Stimulated activated CD4-positive, alpha-beta T cell treated with anti-CD3 and anti-CD28 coated beads, Interleukin-15, amount 100 ng/mL, for 24 hours (primary cell): ENCODE measurements at places on chromosomes 2 and 18.

- no peak for DNase-seq
Measured at GRCh38 chr2:201151127-201151981, 31.6 kb upstream of the CASP10 start.

DNA sequence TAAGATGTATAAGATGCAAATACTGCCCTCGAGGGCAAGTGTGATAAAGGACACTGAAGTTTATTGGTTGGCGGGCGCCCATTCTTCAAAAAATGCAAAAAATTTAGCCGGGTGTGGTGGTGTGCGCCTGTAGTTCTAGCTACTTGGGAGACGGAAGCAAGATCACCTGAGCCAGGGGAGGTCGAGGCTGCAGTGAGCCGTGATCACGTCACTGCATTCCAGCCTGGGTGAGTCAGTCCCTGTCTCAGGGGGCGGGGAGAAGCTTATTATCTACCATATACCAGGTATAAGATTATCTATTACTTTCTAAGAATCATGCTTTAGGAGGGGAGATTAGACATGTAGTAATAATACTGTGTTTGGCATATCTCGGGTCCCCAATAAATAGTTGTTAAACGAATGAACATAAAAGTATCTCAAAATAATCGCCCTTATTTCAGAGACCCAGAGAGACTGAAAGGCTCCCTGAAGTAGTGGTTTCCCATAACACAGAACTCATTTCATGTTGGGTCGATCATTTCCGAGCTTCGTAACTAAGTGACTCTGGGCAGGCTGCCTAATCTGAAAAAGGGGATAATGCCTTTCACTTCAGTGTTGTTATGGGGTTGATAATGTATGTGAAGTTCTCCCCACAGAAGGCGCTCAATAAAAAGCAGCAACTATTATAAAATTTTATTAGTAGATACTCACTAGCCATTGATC is 1.2 kb upstream of the SELENOI start:
- DNase-seq = peak; percentile 55

GRCh38 chr18:73414598-73414997 is 546.8 kb upstream of the NETO1 start:
- DNase-seq = no peak

GRCh38 chr2:134248913-134249312 is 5.0 kb upstream of the MGAT5 start:
- DNase-seq = no peak

- DNase-seq = no peak
Measured at GRCh38 chr2:181818840-181819239, 72.7 kb upstream of the ITPRID2 start.
